ENCODE measurements at places on chromosomes 11 and 22. TPM values are rescaled to one million over a fixed set of nuclear protein-coding genes. Genes with fewer than 3 reads are reported as not detected.

Gene HBG2
- total RNA-seq = not detected

GRCh38 chr11:56783448-56784041, 35.0 kb upstream of the OR9G4 start:
- no peak overlapping the region for H3K27ac ChIP-seq
- no peaks in the 10 kb centered on the region for H3K4me1 ChIP-seq
- H3K4me3 ChIP-seq = no peak overlapping the region
- no peak for ATAC-seq

- no peaks in the 10 kb centered on the region for H3K36me3 ChIP-seq
- no peak overlapping the region for H3K27ac ChIP-seq
- no peak for ATAC-seq
- H3K4me1 ChIP-seq = no peaks in the 10 kb centered on the region
- H3K4me3 ChIP-seq = no peak overlapping the region
- H3K27me3 ChIP-seq = peaks cover 17% of the 10 kb centered on the region
Measured at GRCh38 chr11:116615211-116615865, 157.4 kb downstream of the BUD13 start.

DNA sequence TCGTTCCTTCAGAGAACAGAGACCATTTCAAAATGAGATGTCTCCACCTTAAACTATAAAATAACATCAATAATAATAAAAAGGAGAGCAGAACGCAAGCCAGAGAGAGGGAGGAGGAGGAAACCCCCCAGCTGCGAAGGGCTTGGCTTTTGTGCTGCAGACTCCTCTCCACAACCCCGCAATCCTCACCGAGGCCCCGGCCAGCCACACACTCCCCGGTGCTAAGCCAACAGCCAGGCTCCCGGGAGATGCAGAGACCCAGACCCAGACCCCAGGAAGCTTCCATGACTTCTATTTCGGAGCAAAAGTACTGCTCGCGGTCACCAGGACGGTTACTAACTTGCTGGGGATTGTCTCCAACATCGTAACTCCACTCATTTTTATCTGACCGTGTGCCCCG, 10.6 kb downstream of the PHF21B start:
- H3K4me1 ChIP-seq = no peaks in the 10 kb centered on the region
- H3K4me3 ChIP-seq = no peak overlapping the region
- H3K27ac ChIP-seq = no peak overlapping the region
- no peaks in the 10 kb centered on the region for H3K36me3 ChIP-seq
- peaks cover 45% of the 10 kb centered on the region for H3K27me3 ChIP-seq

Gene SCO2
- 2.8 TPM for total RNA-seq

Gene SYT7
- not detected for total RNA-seq

DNA sequence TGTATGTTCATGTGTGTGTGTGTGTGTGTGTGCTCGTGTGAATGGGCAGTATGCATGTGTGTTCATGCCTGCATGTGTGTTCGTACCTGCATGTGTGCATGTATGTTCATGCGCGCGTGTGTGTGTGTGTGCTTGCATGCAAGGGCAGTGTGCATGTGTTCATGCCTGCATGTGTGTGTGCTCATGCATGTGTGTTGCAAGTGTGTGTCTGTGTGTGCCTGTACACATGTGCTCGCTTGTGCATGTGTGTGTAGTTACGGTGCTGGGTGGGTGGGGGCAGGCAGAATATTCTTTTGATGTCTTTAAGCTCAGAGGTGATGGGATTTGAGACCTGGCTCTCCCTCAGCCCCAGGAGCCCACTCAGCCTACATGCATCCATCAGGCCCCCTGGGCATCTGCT, 822.1 kb downstream of the BRD1 start:
- no peaks in the 10 kb centered on the region for H3K27me3 ChIP-seq
- H3K27ac ChIP-seq = no peak overlapping the region
- H3K4me1 ChIP-seq = no peaks in the 10 kb centered on the region
- no peak for ATAC-seq
- H3K4me3 ChIP-seq = no peak overlapping the region
- H3K36me3 ChIP-seq = no peaks in the 10 kb centered on the region

DNA sequence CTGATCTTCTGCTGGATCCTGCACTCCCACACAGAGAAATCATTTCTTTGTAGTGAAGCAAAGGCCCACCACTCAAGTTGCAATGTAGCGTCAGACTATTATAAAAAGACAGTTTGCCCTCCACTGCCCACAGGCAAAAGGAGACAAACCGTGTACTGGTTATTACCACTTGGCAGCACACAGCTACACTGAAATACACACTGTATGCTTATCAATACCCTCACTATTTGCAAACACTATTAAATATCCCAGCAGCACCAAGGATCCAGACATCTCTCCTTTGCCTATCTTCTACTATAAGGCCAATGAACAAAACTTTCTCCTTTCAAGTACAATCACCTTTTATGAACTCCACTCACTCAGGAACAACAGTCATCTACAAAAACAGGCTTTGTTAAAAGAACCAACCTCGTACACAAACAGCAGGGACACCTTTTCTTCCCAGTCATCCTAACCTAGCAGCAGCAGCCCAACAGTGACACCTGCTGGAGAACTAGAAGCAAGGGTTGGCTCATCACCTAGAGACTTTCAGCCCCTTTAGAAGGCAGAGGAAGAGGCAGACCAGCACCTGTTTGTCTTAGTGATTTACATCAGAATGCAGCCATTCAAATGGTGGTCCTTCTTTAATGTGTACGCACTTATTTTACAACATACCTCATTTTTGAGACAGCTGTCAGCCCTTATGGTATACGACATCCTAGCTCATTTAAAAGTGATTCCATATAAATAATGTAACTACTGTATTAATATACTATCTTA, 56.1 kb downstream of the AMBRA1 start:
- H3K36me3 ChIP-seq = peaks cover 34% of the 10 kb centered on the region
- peak; percentile 95 for ATAC-seq
- H3K27ac ChIP-seq = peak overlapping the region; percentile 6
- H3K4me3 ChIP-seq = no peak overlapping the region
- peaks cover 27% of the 10 kb centered on the region for H3K4me1 ChIP-seq

DNA sequence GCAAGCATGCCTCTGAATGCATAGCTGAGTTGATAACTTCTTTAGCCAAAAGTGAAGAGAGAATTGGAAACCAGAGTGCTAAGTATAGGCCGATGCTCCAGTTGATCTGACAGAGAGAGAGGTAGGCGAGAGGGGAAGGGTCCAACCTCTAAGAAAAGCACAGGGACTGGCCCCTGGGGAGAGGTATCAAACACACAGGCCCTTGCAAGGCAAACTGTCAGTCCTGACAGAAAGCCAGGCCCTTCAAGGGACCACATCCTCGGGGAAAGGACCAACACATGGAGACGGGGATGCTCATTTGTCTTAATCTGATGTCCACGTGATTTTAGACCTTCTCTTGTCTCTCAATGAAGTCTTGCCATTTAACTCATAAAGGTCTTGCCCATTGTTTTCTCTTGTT, 43.9 kb upstream of the SPATA19 start:
- no peak for ATAC-seq
- no peak overlapping the region for H3K27ac ChIP-seq
- H3K27me3 ChIP-seq = peaks cover 33% of the 10 kb centered on the region

Gene PRG3
- total RNA-seq = not detected

DNA sequence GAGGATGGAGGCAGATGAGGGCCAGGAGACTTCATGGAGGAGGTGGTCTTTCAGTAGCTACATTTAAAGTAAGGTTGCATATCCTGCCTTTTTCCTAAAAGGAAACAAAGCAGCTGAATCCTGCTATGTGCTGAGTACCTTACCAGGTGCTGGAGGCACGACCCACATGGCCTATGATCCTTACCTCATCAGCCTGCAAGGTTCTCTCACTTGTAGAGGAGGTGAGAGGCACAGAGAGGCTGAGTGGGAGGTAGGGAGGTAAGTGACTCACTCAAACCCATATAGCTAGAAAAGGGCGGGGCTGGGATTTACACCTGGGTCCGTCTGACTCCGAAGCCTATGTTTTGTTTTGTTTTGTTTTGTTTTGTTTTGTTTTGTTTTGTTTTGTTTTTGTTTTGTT, 75.8 kb downstream of the BUD13 start:
- no peak overlapping the region for H3K4me3 ChIP-seq
- ATAC-seq = peak; percentile 83
- H3K36me3 ChIP-seq = no peaks in the 10 kb centered on the region
- H3K4me1 ChIP-seq = no peaks in the 10 kb centered on the region
- no peak overlapping the region for H3K27ac ChIP-seq

Gene UBQLN3
- total RNA-seq = 0.34 TPM

DNA sequence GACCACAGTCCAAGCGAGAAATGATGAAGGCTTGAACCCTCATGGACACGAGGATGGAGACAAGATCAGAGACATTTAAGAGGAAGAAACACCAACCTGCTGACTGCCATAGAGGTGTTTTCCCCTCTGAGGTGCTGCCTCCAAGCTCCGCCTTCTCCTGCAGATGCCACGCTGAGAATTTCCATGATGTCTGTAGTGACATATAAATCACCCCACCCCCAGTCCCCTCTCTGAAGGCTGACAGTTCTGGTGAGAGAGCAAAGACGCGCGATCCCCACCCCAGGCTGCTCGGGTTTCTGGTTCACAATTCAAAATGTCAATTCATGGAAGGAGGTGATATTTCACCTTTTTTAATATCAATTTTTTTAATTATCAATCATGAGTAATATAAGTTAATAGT, 28.2 kb downstream of the LRRC32 start:
- H3K36me3 ChIP-seq = no peaks in the 10 kb centered on the region
- H3K27ac ChIP-seq = peak overlapping the region; percentile 58
- H3K4me3 ChIP-seq = peak overlapping the region; percentile 31
- H3K4me1 ChIP-seq = no peaks in the 10 kb centered on the region

DNA sequence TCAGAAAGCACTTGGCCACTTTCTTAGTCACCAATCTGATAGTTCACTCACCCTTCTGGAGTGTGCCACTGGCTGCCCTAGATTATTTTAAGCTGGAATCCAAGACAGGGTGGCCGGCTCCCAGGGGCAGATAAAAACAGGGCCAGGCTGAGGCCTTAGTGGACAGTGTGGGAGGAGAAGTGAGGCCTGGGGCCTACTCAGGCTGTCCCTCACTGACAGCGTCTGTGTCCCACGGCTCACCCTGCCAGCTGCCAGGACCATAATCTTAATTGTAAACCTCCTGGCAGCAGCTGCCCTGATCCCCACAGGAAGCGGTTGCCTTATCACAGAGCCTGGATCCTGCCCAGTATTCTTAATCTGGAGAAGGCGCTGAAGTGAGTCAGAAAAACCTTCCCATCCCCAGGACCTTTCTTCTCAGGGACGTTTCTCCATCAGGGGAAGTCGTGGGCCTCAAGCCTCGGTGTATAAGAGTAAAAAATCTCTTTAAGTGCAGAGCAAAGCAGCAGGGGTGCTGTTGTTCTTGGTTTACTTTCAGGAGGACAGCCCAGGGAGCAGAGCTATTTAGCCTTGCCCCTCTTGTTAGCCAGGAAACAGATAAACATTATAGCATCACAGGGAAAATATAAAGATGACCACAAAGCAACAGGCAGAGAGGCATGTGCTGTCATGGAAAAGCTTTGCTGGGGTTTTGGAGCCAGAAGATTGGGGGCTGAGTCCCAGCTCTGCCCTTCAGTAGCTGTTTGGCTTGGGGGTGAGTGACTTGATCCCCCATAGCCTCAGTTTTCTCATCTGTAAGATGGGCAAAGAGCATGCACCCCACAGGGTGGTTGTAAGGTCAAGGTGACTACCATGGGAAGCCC, 39.6 kb downstream of the TSPAN18 start:
- peaks cover 21% of the 10 kb centered on the region for H3K4me1 ChIP-seq
- H3K4me3 ChIP-seq = no peak overlapping the region
- peaks cover 29% of the 10 kb centered on the region for H3K36me3 ChIP-seq
- ATAC-seq = no peak
- H3K27ac ChIP-seq = no peak overlapping the region
- no peaks in the 10 kb centered on the region for H3K27me3 ChIP-seq

Gene C11orf87
- total RNA-seq = not detected

DNA sequence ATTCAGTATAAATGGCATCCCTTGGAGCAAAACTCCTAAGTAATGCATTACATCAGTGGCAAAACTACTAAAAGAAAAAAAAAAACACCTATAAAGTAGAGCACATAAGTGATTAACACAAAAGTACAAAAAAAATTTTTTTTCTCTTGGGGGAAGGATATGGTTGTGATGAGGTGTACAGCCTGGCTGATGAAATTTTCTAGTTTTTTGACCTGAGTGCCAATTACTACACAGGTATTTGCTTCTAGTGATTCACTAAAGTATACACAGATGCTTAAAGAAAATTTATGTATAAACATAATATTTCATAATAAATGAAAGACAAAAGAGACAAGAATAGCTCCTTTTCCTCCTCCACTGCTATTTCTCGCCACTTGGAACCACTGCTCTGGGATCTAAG, 71.8 kb upstream of the APOA1 start:
- peaks cover 13% of the 10 kb centered on the region for H3K4me1 ChIP-seq
- H3K4me3 ChIP-seq = no peak overlapping the region
- H3K27ac ChIP-seq = no peak overlapping the region
- no peaks in the 10 kb centered on the region for H3K27me3 ChIP-seq
- H3K36me3 ChIP-seq = peaks cover 41% of the 10 kb centered on the region

- H3K4me1 ChIP-seq = peaks cover 18% of the 10 kb centered on the region
- ATAC-seq = no peak
- no peak overlapping the region for H3K27ac ChIP-seq
- peaks cover 8% of the 10 kb centered on the region for H3K36me3 ChIP-seq
- no peaks in the 10 kb centered on the region for H3K27me3 ChIP-seq
Measured at GRCh38 chr11:460331-461199, 10.5 kb downstream of the PTDSS2 start.

Gene RIC3
- total RNA-seq = 13.4 TPM

DNA sequence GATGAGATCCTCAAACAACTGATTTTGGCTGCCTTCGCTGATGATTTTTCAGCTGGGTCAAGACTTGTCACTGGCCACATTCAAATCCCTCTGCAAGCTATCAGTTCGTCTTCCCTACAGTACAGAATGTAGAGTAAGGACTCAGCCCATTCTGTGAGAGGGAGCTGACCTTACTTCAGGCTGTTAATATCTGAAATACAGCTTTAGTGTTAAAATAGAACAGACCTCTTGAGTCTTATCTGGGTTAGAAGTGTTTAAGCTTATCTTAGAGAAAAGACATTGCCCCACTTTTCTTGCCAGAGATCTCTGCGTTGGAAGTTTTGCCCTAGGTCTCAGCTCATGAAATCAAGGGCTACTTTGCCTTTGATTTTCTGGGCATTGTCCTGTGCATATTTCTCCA, 383.4 kb upstream of the LARGE1 start:
- no peak overlapping the region for H3K4me3 ChIP-seq
- no peaks in the 10 kb centered on the region for H3K36me3 ChIP-seq
- H3K27me3 ChIP-seq = peaks cover 3% of the 10 kb centered on the region
- H3K4me1 ChIP-seq = no peaks in the 10 kb centered on the region

GRCh38 chr11:43376065-43376464, 17.3 kb downstream of the TTC17 start:
- H3K27me3 ChIP-seq = no peaks in the 10 kb centered on the region
- H3K36me3 ChIP-seq = peaks cover 58% of the 10 kb centered on the region
- ATAC-seq = no peak
- H3K4me1 ChIP-seq = peaks cover 9% of the 10 kb centered on the region
- H3K27ac ChIP-seq = no peak overlapping the region

- H3K4me3 ChIP-seq = peak overlapping the region; percentile 29
- peak overlapping the region; percentile 80 for H3K27ac ChIP-seq
- H3K36me3 ChIP-seq = peaks cover 39% of the 10 kb centered on the region
- H3K4me1 ChIP-seq = peaks cover 16% of the 10 kb centered on the region
- ATAC-seq = peak; percentile 69
- no peaks in the 10 kb centered on the region for H3K27me3 ChIP-seq
Measured at GRCh38 chr22:40436505-40437431, 66.4 kb downstream of the SGSM3 start.

Gene TTC28
- total RNA-seq = 0.03 TPM

GRCh38 chr11:97502201-97502600, 1112.4 kb downstream of the JRKL start:
- H3K27me3 ChIP-seq = no peaks in the 10 kb centered on the region
- H3K4me3 ChIP-seq = no peak overlapping the region
- no peaks in the 10 kb centered on the region for H3K36me3 ChIP-seq
- H3K27ac ChIP-seq = no peak overlapping the region

All from activated T-helper 17 cell treated with anti-CD3 and anti-CD28 coated beads, Interleukin-2, amount 50 U/mL, for 72 hours (primary cell).